GM10248 (cell line): ENCODE measurements at places on chromosomes 7 and 10.

DNA sequence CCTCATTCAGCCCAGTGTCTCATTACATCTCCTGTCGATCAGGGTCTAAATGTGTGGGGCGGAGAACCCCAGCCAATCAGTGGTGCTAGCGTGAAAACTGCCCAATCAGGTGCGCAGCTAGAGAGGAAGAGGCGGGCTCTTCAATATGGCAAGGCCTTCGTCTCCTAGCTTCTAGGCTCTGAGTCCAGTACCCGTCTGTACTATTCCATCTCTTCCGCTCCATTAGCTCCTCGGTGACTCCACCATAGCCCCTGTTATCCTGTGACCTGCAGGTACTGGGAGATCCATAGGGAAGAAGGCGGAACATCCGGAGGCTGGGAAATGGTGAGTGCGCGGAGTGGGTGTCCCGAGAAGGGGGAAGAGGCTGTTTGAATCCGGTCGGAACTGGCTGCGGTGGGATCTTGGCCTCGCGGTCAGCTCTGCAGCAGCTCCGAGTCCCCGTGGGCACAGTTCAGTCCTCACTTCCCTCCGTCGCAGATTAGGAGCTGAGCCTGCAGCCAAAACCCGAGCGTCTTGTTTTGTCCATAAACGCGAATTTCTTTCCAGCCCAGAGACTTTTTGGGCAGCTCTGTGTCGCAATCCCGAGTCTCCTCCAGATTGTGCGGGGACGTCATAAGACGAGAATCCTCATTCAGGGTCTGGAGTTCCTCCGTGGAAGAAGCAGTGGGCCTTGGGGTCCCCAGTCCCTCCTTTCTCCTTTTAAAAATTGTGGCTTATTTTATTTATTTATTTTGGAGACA lies at the start of gene ZNF727:
TSS of gene ZNF727 (plus strand) at position 134 of the 740 bp plus-strand sequence. CDS start at position 322, 188 bp downstream.
- no peak for DNase-seq

GRCh38 chr7:106721816-106722785 lies 61.1 kb upstream of the CCDC71L start:
- DNase-seq, result no peak

- no peak for DNase-seq
These were observed 106.7 kb downstream of the CUBN start for GRCh38 chr10:17022896-17023295.

- no peak for DNase-seq
These were observed 153.6 kb upstream of the ZMIZ1 start for GRCh38 chr10:78915190-78915518.

DNA sequence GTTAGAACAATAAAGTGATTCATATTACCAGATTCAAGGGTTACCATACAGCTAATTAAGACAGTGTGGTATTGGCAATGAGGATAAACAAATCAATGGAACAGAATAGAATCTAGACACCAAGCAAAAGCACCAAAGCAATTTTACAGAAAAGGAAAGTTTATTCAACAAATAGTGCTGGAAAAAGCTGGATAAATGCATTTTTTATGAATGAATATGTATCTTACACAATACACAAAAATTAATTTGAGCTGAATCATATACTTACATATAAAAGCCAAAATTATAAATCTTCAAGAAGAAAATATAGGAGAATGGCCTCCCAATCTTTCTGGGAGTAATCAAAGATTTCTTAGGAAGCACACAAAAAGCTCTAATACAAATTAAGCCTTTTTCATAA lies 220.4 kb upstream of the PTN start:
- DNase-seq, result no peak

- no peak for DNase-seq
These were observed 119.0 kb upstream of the BET1 start for GRCh38 chr7:94123136-94123535.

- DNase-seq, result no peak
These were observed 87.4 kb upstream of the RSU1 start for GRCh38 chr10:16904639-16905061.

GRCh38 chr10:71463111-71463510 lies 66.4 kb downstream of the CDH23 start:
- no peak for DNase-seq

DNA sequence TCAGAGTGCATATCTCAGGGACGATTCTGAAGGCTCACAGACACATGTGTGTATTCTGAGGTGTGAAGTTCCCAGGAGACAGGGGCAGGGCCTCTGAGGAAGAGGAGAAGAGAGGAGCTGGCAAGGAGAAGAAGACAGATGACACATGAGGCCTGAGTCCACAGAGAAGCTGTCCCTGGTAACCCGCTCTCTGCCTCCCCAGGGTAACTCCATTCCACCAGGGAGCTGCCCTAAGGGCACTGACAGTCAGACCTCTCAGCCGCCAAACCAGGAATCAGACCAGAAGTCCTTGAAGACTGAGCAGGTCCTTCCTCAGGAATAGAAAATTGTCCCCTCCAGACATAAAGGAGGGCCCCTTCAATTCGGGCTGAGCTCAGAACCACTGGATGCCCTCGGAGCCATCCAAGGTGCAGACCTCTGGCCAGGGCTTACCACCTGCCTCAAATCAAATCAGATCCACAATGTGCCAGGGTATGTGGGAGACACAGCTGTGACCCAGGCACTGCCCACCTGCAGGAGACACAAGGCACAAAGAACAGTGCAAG lies 57.4 kb downstream of the TLL2 start:
- DNase-seq, result no peak

- no peak for DNase-seq
These were observed 52.6 kb downstream of the PFKP start for GRCh38 chr10:3119796-3120459.

- DNase-seq, result no peak
These were observed 73.5 kb downstream of the AOAH start for GRCh38 chr7:36650766-36651312.

- no peak for DNase-seq
These were observed 1184.9 kb upstream of the C7orf33 start for GRCh38 chr7:147405621-147406020.

DNA sequence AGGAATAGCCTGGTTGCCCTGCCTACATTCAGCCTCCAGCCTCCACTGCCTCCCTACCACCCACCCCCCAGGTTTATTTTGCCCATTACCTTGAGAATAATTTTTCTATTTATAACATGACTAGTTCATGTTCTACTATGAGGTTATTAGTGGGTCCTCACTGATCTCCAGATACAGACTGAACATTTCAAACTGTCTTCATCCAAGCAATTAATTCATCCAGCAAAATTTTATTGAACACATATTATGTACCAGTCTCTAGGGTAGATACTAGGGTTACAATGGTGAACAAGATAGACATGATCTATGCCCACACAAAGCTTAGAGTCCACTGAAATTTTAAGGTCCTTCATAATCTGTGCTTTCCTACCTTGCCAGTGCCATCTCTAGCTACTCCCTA lies 51.6 kb upstream of the FHIP2A start:
- no peak for DNase-seq

GRCh38 chr7:19119870-19120486 lies 2.5 kb upstream of the TWIST1 start:
- no peak for DNase-seq

- no peak for DNase-seq
These were observed 42.7 kb downstream of the SNX10 start for GRCh38 chr7:26334166-26334859.

DNA sequence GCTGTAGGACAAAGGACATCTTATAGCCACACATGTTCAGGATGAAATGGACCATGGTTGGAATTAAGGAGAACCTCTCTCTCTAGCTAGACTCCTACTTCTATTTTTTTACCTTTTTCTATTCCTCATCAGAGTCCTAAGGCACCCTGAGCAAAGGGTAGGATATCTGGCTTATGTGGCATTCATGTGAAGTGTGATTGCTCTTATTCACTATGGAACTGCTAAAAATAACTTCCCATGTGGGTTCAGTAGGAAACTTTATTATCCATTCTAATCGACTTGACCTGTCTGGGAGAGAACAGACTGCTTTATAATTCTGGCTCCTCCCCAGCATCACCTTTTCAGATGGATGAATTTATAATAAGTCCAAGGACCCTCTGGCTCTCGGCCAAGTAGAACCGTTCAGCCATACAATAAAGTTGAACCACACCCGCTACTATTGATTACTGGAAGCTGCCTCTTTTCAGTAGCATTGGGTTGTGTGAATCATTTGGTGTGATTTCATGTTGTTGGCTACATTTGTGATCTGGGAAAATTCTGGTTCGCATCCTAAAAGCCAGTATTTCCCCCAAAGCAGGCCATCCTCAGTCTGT lies 117.5 kb downstream of the NRF1 start:
- no peak for DNase-seq

DNA sequence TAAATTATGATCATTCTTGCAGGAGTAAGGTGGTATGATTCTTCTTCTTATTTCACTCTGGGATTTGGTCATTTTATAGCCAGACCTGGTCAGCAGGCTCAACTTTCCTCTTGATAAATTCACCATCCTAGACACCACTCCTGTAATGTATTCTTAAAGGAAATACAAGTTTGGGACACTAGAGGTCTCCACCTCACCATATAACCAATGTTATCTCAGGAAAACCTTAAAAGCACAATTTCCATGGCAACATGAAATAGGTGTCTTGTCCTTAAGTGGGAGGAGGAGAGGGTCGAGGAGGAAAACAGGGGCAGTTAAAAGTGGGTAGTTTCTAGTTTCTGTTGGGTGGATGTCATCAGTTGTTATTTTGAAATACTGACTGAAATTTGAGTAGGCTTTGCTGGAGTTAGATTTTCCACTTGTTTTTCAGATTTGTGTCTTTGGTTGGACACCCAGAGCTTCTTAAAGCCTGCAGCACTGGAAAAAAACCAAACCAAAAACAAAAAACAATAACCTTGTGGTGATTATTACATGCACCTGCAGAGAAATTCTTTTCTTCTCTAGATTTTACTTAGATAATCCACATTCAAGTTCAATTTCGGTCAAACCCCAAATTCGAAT lies 163.1 kb downstream of the PRKCQ start:
- DNase-seq, result peak; percentile 47

- DNase-seq, result peak; percentile 22
These were observed 188.3 kb downstream of the DGKB start for GRCh38 chr7:14714161-14714728.

DNA sequence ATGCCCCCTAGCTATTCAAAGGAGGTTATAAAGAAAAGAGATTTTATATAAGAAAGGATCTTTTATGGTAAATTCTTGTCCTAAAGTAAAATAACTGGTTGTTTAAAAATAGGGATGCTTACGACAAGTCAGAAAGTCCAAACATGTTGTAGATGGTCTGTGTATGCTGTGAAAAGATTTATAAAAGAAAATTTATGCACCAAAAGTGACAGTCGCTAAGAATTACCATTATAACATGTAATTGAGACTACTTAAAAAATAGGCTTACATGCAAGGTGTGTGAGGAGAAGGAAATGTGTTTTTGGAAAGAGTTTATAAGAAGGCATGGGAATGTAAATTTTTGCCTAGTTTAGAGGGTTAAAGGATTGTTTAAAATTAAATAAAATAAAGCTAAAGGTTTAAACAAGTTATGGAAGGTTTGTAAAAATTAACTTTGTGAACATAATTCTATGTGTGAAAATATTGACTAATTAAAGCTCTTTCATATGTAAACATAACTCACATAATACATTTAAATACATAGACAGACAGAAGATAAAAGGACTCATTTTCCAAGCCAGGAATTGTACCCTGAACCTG lies 118.5 kb downstream of the LYZL1 start:
- DNase-seq, result no peak

DNA sequence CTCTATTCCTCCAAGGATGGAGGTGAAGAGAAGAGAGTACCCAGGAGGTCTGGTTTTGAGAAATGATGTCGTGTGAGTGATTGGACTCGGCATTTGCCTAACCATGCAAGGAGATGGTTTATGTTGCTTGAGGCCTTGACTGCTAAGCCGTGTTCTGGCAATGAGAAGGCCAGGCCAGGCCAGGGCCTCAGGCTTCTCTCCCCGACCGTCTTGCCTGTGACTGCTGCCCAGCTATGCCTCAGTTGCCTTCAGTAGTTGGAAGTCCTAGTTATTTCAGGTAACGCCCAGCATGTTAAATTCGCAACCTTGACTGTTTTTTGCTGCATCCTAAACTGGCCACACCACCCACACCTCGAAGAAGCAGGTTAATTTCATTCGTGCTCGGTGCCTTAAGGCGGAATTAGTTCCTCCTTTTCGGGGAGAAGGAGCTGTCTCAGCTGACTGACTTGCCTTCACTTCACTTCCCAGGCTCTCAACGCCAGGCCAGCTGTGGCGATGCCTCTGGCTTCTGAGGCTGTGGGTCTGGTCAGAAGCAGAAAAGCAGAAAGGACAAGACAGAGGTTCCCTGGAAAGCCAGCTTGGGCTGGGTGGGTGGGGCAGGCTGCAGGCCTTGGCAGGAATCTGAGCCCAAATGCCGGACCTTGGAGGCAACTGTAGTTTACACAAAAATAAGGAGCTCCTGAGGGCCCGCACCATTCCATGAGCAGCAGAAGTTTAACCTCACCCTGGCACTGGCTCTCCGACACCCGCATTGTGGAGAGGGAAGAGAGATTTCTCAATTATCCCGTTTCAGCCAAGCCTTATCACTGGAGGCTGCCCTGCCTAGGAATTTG lies 61.9 kb upstream of the SAMD8 start:
- DNase-seq, result no peak

- no peak for DNase-seq
These were observed 88.7 kb downstream of the OSBPL3 start for GRCh38 chr7:24891311-24891735.

GRCh38 chr7:87106974-87107612 lies 45.2 kb upstream of the DMTF1 start:
- no peak for DNase-seq

GRCh38 chr7:78018641-78019446 lies 220.3 kb downstream of the PHTF2 start:
- no peak for DNase-seq

DNA sequence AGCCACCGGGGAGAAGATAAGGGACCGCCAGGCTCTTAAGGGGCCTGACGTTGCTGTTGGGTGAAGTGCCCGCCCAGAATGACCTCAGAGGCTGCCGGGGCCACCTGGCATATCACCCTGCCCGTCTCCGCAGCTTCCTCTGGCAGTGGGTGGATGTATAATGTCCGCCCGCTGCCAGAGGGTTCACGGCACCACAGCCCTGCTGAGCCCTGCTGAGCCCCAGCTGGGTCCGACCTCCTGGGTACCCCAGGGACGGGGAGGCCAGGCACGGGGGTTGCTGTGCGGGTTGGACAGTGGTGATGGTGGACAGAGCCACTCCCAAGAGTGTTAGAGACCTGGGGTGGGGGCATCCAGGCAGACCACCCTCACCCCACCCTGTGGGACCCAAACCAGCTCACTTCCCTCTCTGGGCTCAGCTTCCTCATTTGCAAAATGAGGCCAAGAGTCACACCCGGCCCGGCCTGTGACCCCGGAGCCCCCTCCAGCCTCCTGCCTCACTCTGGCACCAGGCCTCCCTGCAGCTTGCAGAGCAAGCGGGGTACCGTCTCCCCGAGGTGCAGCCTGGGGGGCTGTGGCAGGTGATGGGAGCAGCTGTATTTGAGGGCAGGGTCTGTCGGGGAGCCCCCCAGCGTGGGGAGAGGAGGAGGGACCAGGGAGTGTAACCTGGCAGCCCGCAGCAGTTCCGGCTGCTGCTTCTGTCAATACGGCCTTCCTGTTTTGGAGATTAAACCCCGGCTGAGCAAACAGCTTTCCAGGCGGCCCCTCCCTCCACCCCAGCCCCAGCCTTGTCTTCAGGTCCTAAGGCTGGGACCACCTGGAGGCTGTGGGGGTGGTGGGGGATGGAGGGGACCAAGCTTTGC lies 8.4 kb upstream of the LFNG start:
- peak; percentile 71 for DNase-seq
